ENCODE measurements at places on chromosomes 13 and 19. TPM values are rescaled to one million over a fixed set of nuclear protein-coding genes. Genes with fewer than 3 reads are reported as not detected.

DNA sequence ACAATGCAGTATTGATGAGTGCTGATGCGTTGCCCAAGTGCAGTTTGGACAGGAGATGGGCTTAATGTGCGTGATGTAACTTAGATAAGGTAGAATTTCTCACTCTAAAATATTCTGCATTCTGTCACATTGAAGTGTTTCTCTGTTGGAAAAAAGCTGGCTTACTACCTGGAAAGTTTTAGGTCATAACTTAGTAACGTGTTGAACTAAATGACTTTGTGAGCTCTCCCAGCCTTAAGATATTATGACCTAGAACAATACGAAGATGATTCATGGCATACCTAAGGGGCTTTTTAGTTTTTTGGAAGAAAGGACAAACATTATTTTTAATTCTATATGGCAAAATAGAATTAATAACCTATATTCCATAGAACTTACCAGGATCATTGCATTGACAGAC, 9.0 kb downstream of the UFM1 start:
- DNase-seq = no peak
- peaks cover 10% of the 10 kb centered on the region for H3K4me1 ChIP-seq
- peaks cover 40% of the 10 kb centered on the region for H3K36me3 ChIP-seq
- H3K27ac ChIP-seq = no peak overlapping the region

GRCh38 chr13:34939771-34940170, 2.3 kb upstream of the NBEA start:
- H3K36me3 ChIP-seq = no peaks in the 10 kb centered on the region
- H3K27me3 ChIP-seq = peaks cover 42% of the 10 kb centered on the region
- H3K27ac ChIP-seq = no peak overlapping the region
- peaks cover 14% of the 10 kb centered on the region for H3K4me1 ChIP-seq
- DNase-seq = no peak

The SF3A2 gene
- 171 TPM for total RNA-seq

GRCh38 chr13:32045982-32046785, 14.6 kb downstream of the FRY start:
- DNase-seq = peak; percentile 76
- H3K4me1 ChIP-seq = peaks cover 42% of the 10 kb centered on the region
- peak overlapping the region; percentile 20 for H3K4me3 ChIP-seq
- H3K27ac ChIP-seq = peak overlapping the region; percentile 46
- H3K27me3 ChIP-seq = peaks cover 3% of the 10 kb centered on the region

DNA sequence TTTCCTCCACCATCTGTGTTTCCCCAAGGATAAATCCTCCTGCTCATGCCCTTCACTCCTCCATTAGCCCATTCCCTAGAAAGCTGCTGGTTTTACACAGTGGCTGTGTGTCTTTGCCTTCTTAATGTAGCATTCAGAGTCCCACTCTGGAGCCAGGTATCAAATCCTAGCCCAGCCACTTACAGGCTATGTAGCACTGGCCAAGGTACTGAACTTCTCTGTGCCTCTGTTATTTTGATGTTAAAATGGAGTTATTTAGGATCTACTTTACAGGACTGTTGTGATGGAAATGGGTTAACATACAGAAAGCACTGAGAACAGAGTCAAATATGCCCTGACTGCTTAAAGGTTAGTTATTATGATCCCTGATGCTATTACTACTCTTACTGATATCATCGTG, 1.5 kb upstream of the ZSCAN4 start:
- H3K4me1 ChIP-seq = peaks cover 3% of the 10 kb centered on the region
- DNase-seq = no peak
- H3K36me3 ChIP-seq = no peaks in the 10 kb centered on the region

DNA sequence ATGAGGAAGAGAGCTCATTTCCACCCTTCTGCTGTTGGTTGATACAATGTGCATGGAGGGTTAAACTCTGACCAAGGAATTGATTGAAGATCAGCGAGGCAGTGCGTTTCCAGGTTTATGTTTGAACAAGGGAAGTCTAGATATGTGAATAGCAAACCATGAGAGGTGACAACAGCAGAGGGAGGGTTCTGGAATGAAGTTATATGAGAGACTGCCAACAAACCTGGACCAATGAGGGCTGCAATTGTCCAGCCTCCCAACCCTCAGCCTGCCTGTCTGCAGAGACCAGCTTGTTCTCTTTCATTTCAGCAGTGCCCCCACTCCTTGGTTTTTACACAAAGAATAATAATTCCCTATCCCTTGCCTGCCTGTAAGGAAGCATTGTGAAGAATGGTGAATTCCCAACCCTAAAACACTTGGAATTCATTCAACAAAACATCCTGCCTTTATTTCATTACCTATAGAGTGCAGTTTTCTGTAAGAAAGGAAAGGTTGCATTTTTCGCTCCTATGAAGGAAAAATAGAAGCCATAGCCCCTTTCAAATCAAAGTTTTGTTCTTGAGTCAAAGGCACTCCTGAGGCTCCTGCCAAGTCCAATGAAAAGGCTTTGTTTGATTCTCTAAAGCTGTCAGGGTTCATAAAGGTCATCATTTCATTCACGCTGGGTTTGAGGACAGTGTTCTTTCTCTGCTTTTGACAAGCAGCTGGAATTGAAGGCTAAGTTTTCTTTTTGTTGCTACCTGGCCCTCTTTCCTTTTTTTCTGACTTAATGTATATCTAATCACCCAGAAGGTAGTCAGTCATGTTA, 53.6 kb upstream of the ABCC4 start:
- DNase-seq = no peak
- H3K4me3 ChIP-seq = no peak overlapping the region
